Bone marrow (tissue), 2 donors: ENCODE measurements at places on chromosomes 6 and 20.

DNA sequence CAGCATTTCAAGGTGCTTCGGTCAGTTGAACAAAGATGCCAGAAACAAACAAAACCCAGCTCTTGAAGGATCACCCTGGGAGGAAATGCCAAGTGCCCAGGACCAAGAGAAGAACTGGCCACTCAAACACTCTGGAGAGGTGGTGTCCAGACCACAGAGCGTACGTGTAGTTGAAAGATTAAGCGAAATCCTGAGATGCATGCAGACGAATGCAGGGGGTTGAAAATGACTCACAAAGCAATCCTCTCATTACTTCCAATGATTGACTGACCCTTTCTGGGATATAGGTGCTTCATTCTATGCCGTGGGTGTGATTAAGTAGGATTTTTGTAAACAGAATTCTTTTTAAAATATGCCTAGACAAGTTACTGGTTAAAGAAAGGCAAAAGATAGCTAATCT lies 71.5 kb upstream of the ATXN1 start:
- no peak for DNase-seq

GRCh38 chr6:132004668-132005067 lies 53.5 kb upstream of the CCN2 start:
- DNase-seq: no peak

DNA sequence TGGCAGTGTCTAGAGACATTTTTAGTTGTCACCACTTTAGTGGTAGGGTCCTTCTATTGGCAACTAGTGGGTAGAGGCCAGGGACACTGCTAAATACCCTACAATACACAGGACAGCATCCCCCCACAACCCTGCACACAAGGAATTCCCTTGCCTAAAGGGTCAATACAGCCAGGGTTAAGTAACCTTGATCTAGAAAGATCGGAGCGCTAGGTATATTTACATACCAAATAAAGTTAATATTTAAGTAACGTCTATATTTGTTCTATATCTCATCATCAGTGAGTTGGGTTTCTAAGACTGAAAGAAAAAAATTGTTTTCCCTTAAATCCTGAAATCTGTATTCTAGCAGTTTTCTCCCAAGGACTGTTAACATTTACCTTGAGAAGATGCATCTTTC lies 16.1 kb downstream of the BFSP1 start:
- DNase-seq: no peak

DNA sequence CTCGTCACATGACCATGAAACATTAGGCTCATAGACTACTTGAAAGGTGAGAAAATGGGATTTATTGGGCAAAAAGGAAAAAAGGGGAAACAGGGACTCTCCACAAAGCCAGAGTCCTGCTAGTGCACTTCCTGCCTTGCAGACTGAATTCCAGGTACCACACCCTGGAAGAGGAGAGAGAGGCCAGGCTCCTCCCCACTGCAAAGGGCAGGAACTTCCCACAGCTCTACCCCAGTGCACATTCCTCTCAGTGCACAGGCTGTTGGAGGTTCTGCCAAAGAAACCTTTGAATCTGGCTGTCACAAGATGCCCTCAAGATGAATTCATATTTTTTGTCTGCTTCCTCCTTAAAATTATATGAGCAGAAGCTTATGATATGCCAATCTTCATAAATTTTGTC lies 920.4 kb upstream of the GJE1 start:
- DNase-seq: no peak

GRCh38 chr6:27806981-27807440 lies 105.2 kb downstream of the OR2B2 start:
- peak; percentile 27 for DNase-seq

DNA sequence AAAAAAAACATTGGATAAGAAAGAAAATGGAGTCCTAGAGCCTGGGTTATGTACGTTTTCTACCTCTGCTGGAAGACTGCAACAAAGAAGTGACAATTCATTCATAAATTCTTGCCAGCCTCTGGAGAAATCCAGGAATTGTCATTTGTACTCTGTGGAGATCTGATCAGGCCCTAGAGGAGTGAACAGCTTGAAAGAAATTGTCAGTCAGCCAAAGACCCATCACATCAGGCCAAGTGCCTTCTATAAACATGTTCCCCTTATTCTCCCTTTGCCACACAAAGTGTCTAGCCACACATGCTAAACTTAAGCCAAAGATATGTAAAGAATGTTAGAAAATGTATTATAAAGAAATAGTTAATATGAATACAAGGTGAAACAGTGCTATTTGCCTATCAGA lies 152.4 kb downstream of the ADAT2 start:
- DNase-seq: no peak

GRCh38 chr6:2843138-2843740 lies 1.6 kb upstream of the SERPINB1 start:
- no peak for DNase-seq

DNA sequence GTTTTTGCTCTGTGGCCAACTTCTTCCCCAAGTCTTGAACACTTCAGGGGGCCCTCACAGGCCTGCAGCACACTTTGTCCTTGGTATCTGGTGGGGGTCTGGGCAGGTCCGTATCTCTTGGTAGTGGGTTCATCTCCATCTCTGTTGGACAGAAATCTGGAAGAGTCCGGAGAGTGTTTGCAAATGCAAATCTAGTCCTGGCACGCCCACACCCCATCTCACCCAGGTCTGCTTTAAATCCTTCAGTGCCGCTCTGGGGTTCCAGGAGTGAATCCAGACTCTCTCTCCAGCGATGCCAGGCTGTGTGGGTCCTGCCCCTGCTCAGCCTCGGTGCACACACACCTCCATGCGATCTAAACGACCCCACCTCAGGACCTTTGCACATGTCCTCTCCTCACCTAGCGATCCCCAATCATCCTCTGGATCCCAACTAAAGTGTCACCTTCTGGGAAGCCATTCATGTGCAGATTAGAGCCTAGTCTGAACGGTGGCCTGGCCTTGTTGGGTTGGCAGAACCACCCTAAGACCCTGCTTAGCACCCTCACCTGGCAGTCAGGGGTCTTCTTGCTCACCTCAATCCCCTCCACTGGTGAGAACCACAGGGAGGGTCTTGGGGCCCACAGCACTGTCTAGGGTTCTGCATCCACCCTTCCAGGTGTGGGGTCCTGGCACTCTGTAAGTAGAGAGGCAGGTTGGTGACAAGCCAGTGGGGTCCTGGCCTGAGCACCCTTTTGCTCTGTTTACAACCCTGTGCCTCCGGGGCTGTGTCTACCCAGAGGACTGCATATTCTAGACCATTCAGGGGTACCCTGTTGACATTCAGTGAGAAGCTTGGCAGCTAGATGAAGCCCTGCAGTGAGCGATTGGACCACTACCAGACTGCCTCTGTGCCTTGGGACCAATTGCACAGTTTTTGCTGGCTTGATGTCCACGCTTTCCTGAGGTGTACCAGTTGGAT lies 100.8 kb downstream of the SYCP2 start:
- DNase-seq: no peak

DNA sequence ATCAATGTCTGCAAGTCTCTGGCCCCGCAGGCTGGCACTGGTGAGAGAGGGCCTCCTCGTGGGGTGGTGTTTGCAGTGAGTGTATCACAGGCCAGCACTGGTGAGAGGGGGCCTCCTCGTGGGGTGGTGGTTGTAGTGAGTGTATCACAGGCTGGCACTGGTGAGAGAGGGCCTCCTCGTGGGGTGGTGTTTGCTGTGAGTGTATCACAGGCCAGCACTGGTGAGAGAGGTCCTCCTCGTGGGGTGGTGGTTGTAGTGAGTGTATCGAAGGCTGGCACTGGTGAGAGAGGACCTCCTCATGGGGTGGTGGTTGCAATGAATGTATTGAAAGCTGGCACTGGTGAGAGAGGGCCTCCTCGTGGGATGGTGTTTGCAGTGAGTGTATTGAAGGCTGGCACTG lies 53.3 kb upstream of the SLC22A1 start:
- no peak for DNase-seq

- no peak for DNase-seq
These were observed 169.9 kb downstream of the CD24 start for GRCh38 chr6:106804346-106805335.

- DNase-seq: no peak
These were observed 116.2 kb upstream of the MMS22L start for GRCh38 chr6:97399208-97399607.

DNA sequence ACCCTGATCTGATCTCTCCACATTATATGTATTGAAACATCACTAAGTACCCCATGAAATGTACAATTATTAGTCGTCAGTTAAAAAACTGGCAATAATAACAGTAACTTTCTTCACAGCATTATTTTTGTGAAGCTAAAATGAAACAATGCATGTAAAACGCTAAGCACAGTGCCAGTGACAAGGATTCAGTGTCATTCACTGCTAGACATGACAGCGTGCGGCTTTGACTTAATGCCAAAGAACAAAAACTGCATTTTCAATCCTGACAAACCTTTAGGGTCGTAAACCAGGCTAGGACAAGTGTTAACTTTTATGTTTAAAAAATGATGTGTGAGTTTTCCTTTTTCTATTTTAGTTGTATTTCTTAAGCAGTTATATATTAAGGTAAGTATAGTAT lies 8.8 kb upstream of the OPN5 start:
- DNase-seq: no peak

DNA sequence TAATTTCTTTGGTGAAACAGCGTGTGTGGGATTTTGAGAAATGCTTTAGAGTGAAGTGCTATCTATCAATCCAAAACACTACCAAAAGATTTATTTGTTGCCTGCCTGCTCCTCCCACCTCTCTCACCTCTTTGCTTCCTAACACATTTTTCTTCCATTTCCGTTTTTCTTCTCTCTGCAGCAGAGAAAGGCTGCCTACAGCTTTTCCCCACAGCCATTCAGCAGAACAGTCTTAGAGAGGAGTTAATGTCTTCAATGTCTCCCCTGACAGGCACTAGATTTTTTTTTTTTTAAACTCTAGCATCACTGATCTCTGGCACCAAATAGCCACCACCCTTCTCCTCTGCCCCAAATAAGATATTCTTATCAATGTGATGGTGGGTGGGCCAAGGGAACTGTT lies 327.8 kb upstream of the MAN1A1 start:
- DNase-seq: no peak

DNA sequence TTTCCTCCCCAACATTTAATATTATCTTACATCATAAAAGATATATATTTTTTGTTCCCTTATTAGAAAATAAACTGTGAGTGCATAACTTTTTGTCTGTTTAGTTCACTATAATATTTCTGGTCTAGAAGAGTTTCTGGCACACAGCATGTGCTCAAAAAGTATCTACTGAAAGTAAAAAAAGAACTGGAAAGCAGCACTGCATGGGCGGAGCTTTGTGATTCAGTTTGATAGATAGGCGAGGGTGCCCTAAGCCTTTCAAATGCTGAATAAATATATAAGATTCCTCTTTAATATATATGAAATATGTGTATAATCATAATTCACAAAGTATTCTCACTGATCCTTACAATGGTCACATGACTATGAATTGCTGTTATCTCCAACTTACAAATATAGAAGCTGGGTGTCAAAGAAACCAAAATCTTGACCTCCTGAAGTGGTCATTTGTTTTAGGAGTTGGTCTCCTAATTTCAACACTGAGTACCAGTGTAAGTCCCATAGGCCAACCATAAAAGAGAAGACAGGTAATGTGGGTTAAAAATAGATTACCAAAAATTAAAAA lies 50.8 kb downstream of the OR2B2 start:
- no peak for DNase-seq

- no peak for DNase-seq
These were observed 87.9 kb upstream of the BEND6 start for GRCh38 chr6:56866917-56867522.

- DNase-seq: no peak
These were observed 25.8 kb upstream of the FABP7 start for GRCh38 chr6:122753688-122754056.

GRCh38 chr6:144768551-144769075 lies 483.5 kb downstream of the UTRN start:
- DNase-seq: no peak

GRCh38 chr6:97240222-97240621 lies 42.8 kb downstream of the MMS22L start:
- DNase-seq: no peak

DNA sequence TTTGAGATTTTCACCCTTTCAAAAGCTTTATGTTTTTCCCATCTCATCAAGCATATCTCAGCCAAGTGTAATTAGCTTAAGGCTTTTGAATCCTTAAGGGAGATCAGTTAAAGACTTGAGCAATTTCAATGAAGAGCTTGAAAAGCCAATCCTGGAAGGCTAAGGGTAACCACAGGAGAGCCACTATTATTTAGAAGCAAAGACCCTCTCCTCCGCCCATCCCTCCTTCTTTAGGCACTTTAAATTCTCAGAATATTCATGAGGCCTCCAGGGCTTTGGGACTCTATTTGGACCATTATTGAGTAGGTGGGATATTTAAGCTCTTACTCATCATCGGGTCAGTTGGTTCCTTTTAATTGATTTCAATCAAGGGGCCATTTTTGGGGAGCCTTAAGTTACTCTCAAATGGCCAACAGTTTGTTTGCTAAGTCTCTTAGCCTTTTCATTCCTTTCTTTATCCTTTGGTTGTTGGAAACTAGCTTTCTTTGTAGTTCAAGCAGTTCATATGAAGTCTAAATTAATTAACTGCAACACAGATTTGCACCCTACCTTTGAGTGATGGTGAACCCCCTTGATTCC lies 567.2 kb downstream of the KIF16B start:
- DNase-seq: no peak

DNA sequence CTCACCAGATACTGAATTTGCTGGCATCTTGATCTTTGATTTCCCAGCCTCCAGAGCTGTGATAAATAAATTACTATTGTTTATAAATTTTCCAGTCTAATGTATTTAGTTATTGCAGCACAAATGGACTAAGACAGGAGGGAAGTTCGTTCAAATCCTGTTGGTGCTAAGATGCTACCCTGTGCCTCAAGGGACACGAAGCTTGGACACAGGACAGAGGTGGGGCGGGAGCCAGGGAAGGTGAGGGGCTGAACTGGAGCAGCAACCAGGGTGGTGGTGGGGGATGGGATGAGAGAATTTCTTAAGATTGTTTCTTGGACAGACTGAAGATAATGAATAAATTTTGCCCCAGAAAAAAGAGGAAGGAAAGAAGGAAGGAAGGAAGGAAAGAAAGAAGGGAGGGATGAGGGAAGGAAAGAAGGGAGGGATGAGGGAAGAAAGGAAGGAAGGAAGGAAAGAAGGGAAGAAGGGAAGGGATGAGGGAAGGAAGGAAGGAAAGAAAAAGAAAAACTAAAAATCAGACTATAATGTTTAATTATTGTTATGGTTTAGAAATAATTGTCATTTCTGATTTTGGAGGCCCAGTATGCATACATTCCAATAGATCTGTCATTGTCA lies 127.2 kb downstream of the CDC5L start:
- DNase-seq: no peak

- DNase-seq: no peak
These were observed 56.8 kb downstream of the KCNS1 start for GRCh38 chr20:45044084-45044573.

DNA sequence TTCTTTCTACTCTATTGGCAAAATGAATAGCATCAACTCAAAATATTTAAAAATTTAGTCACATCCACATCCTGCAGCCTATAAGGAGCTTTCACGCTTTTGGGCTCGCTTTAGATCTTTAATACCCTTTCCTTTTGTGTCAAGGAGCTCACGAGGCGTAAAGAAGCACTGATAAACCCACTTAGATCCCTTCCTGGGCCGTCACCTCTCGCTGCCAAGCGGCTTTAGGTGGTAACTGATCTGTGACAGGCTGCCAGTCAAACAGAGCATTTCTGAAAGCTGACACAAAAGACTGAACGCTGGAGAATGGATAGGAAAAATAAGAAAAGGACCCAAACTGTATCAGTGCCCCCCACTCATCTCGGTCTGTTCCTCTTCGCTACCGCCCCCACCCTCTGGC lies 385.7 kb upstream of the MMS22L start:
- DNase-seq: no peak

GRCh38 chr20:44431502-44432234 lies 44.0 kb upstream of the TTPAL start:
- no peak for DNase-seq
